ENCODE measurements at places on chromosomes 4 and X.

DNA sequence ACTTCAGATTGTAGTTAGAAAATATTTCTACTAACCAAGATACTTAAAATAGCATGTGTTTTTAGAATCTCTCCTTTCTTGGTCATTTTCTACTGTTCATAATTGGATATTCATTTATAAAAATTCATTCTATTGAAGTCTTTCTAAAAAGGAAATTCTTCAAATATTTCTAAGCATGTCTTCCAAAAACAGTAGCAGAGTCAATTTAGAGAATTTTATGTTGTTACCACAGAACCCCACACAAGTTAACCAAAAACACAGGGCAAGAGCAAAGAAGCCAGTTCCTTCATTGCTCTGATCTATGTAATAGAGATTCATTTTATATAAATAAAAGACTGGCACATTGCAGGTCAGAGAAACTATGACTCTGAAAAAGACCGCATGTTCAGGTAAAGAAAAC is 345.1 kb upstream of the PITX2 start:
- no peak for DNase-seq

DNA sequence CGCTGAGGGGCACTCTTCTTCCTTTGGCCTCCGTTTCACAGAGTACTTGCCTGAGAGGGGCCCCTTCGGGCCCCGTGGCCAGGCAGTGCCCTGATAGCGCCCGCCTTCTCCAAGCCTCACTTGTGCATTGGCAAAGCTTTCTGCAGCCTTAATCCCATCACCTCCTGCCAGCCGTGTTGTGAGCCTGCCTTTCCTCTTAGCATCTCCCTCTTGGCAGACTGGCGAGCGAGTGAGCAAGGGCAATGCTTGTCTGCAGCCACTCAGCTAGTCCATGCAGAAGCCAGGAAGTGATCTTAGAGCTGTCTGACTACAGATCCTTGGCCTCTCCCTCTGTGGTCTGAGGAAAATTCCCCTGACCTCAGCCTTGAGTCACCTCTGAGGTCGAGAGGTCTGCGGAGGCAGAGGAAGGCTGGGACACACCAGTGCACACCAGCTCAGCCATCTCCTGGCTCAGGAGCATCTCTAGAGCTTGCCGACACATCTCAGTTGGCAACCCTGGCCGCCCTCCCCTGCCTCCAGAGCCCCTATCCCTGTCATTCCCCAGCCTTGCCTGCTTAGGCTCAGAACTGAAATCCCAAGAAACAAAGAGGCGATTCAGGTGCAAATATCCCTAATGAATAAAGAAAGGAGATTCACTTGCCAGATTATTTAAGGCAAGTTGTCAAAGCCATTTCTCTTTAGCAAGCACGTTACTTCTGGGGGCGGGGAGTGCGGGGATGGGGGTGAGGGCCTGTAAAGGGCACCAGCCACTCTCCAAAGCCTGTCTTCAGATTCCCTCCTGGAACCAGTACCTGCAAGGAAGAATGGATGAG is 143.5 kb upstream of the MAMLD1 start:
- DNase-seq, result no peak

- no peak for DNase-seq
Observed at GRCh38 chrX:150405576-150405975, 42.5 kb downstream of the MAMLD1 start.

GRCh38 chr4:140243278-140243753 is 89.3 kb upstream of the MAML3 start:
- peak; percentile 56 for DNase-seq

GRCh38 chr4:151744614-151745013 is 16.2 kb downstream of the GATB start:
- no peak for DNase-seq

DNA sequence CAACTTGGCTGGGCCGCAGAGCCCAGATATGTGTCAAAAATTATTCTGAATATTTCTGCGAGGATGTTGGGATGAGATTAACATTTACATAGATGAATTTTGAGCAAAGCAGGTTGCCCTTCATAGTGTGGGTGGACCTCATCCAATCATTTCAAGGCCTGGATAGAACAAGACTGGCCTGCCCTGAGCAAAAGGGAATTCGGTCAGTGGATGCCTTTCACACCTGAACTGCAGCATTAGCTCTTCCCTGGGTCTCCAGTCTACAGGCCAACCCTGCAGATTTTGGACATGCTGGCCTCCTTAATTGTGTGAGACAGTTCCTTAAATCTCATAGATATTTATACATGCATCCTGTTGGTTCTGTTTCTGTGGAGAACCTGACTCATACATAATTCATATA is 32.4 kb upstream of the SLC10A4 start:
- no peak for DNase-seq

DNA sequence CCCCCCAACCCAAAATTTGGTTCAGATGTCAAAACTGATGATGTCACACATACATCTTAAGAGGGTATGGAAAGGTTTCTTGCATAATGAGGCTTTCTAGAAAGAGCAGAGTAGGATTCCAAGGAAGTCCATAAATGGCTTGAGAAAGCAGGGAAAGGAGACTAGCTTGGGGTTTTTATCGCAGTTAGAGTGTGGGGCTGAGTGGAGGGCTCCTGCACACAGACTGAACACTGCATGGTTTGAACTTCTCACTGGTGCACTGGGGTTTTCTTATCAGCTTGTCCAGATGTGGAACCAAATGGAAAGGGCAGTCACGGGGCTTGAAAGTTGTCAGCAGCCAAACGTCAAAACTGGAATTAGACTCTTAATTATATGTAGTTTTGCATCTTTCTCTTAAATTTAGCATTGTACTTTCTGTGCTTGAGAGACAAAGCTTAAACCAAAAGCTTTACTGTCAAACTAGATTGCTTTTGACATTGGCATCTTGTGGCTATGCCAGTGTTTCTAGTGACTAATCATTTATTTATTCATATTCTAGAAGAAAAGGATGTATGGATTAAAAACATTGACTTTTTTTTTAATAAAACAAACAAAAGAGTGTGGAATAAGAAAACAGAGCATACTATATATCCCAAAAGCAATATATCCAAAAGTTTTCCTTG is 78.3 kb upstream of the STIM2 start:
- no peak for DNase-seq

DNA sequence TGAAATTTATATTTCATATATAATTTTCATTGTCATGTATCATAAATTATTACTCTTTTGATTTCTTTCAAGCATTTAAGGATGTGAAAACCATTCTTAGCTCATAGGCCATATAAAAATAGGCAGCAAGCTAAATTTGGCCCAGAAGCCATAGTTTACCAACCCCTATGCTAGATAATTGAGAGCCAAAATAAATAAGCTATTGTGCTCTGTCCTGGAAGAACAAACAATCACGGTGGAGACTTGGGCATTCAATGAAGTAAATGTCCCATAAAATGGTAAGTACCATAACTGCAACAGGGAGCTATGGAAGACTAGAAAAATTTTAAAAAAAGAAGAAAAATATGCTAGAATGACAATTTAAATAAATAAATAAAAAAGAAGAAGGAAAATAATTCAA is 60.9 kb upstream of the PACRGL start:
- no peak for DNase-seq

DNA sequence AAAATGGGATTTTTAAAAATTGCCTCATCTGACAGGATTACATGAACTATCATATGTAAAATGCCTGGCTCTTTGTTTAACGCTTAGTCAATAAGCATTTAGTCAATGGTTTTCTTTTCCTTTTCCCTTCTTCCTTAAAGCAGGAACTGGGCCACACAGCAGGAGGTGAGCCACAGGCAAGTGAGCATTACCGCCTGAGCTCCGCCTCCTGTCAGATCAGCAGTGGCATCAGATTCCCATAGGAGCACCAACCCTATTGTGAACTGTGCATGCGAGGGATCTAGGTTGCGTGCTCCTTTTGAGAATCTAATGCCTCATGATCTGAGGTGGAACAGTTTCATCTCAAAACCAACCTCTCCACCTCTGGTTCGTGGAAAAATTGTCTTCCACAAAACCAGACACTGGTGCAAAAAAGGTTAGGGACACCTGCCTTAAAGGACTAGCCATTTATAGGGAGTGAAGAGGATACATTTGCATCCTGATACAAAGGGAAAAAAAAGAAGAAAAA is 306.1 kb downstream of the FBXW7 start:
- no peak for DNase-seq

- no peak for DNase-seq
Observed at GRCh38 chr4:40720916-40721315, 28.8 kb upstream of the NSUN7 start.

DNA sequence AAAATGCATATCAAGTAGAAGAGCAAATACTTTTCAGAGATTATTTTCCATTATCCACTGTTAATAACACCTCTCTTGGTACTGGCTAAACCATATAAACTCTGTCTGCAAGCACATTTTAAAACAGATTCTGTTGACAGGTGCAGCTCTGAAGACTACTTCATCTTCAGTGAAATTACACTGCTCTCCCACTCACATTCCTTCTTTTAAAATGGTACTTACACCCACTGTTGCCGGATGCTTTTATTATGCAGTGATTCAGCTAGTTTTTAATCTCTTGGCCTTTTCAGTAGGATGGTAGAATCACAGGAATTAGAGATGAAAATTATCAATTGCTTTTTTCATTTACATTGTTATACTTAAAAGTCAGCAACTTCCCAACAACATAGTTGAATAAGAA is 381.6 kb downstream of the GASK1B start:
- no peak for DNase-seq

DNA sequence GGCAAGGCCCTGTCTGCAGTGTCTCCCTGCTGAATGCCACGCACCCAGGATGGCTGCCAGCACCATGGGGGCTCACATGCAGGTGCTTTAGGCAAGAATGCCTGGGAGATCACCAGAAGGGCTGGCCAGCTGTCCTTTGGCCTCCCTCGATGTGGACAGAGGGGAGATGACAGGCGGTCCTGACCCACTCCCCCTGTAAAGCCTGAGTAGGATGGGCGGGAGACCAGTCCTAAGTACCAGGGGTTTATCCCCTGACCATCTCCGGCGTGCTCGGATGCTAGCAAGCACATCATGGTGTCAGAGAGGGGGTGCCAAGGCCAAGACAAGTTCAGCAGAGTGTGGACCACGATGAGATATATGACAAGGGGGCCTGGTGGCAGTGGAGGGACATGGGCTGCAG is 5.3 kb downstream of the PDZD4 start:
- DNase-seq, result no peak
